ENCODE measurements at places on chromosomes 7 and 10.

- DNase-seq: no peak
Observed at GRCh38 chr10:6518791-6519429, 61.2 kb downstream of the PRKCQ start.

DNA sequence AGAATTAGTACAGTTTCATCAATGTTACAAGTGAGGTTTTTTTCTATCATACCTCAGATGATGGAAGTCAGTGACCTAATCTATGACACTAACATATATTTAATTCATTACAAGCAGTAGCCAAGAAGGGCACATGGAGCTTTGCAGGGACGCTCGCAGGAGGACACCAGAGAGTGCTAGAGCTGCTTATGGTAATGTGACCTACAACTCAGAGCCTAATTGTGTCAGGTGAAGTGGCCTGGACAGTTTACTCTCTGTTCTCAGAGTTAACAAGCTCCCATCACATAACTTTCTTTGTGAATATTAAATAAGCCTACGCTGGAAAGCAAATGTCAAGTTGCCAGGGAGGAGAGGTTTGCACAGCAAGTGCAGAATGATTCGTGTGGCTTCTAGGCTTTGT, 11.6 kb upstream of the CNNM2 start:
- no peak for DNase-seq

GRCh38 chr10:122510736-122511135, 49.4 kb downstream of the HTRA1 start:
- no peak for DNase-seq

DNA sequence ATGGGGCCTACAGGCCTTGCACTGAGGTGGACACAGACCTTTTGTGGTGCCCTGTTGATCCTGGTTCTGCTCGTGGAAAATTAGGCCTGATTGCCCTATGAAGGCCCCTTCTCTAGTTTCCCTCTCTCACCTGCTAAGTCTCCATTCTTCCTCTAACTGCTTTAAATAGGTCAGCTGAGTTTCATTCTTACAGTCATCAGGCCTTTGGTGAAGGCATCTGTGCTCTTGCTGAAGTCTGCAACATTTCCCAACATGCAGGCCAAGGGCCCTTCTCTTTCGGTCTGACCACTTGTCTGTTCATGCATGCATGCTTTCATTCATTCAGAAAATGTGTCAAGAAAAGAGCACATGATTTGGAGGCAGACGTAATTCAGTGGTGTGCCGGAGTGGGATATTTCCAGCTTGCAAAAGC, 244.0 kb downstream of the BUB3 start:
- no peak for DNase-seq

- no peak for DNase-seq
Observed at GRCh38 chr10:86671419-86671818, 3.1 kb downstream of the LDB3 start.

Measured in 8988T (cell line).